ENCODE measurements at places on chromosomes 6 and 20.

DNA sequence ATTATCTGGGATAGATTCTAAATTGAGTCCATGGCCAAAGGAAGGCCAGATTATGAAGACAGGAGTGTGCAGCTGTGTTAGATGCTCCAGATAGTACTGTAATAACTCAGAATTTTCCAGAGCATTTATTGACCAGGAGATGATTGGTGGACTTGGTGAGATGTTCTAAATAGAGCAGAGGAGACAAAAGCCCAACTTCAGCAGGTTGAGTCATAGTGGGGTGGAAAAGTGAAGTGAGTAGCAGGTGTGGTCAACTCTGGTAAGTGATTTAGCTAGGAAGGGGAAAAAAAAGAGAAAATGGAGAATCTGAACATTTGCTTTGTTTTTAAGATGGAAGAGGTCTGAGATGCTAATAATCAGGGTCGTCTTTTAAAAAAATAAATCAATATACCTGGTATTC, 227.4 kb downstream of the TMEM200A start:
- DNase-seq: no peak

- DNase-seq: no peak
Measured at GRCh38 chr6:167647737-167648470, 178.8 kb upstream of the AFDN start.

GRCh38 chr6:16799279-16800193, 38.3 kb upstream of the ATXN1 start:
- DNase-seq: no peak

DNA sequence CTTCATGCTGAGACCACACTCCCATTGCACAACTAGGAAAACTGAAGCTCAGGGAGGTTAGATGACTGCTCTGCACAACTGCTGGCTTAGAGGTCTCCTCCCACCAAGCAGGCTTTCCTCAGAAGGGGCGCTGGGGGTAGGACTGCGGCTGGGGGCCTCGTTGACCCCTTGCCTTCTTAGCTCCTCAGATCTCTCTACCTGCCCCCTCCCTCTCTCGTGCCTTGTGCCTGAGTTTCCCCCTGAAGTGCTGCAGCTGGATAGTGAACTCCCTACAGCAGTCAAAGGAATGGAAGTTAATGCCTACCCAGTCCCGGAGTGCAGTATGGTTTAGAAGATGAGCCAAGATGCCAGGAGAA, 149.8 kb downstream of the GRM4 start:
- DNase-seq: no peak

DNA sequence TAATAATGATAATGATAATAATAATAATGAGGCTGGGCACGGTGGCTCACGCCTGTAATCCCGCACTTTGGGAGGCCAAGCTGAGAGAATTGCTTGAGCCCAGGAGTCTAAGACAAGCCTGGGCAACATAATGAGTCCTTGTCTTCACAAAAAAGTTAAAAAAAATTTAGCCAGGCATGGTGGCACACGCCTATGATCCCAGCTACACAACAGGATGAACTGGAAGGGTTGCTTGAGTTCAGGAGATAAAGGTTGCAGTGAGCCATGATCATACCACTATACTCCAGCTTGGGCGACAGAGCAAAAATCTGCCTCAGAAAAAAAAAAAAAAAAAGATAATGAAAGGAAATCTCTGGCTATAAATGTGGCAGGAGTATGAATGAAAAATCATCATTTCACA, 213.4 kb downstream of the HIVEP2 start:
- DNase-seq: no peak

Data from head of caudate nucleus (tissue), 42 donors.